ENCODE measurements at places on chromosomes 1 and 21.

DNA sequence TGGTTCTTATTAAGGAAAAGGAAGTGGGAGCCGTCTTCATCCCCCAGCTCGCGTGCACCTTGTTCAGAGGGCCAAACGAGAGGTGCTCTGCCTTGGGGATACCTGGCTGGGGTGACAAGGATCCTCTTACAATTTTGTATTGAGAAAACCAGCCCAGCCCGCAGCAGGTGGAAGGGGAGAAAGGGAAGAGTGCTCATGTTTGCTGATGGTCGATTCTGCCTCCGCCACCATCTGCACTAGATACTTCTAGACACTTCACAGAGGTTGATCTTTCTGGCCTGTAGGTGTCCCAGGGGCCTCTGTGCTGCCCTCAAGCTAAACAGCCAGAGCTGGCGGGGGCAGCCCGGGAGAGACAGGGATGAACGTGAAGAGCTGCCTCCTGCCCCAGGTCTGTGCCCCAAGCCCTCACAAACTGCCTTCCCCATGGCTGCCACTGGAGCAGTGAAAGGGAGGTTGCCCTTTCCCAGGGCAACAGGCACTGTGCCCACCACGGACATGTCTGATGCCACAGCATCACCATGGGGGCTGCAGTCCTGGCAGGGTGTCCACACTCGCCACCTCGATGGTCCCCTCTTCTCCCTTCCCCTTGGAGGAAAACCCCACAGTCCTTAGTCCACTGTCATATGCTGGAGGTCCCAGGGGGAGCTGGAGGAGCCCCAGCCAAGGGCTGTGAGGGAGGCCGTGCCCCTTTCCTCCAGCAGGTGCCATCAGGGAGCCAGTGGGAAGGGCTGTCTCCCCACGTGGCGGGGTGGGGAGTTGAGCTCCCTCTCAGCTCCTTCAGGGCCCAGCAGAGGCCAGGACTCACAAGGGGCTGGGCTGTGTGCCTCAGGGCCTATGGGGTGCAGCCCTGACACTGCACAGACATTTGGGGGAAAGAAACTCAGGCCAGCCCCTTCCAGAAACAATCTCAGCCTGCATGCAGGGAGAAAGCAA lies 8.1 kb downstream of the ADPRS start:
- DNase-seq = no peak

- DNase-seq = no peak
Measured at GRCh38 chr1:197862221-197862620, 40.2 kb upstream of the C1orf53 start.

- DNase-seq = no peak
Measured at GRCh38 chr1:33242652-33243051, 13.6 kb upstream of the ZNF362 start.

- DNase-seq = no peak
Measured at GRCh38 chr1:28171246-28171645, 5.2 kb downstream of the PTAFR start.

DNA sequence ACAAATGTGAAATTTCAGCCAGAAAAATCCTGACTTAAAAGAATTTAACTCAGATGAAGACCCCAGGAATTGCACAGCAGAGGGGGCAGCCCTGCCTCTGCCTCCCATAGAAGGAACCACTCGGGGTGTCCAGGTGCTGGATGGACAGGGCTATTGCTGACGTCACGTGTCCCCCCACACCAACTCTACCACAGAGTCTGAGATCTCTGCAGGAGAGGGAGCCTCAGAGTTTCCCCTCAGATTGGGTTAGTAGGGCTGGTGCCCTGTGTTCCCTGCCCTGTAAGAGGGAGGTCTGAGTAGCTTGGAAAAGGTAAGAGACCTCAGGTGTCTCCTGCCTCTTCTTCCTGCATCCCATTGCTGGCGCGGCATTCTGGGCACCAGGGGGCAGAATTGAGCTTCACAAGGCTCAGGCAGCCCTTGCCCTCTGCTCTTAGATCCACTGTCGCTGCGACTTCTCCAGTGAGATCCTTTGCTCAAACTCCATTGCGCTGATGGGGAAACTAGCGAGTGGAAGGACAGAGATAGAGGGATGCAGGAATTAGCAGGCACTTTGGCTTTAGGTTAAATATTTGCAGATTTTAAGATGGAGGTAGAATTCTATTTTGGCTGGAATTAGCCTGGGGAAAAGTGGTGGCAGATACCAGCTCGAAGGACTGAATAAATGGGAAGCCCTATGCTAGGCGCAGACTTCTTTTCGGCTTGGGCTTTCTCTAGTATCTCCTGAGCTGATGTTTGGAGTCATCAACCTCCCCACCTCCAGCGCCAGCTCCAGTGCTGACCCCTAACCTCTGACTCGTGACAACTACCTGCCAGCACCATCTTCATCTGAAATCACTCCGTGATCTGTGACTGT lies 42.8 kb upstream of the DMBX1 start:
- DNase-seq = peak; percentile 61

DNA sequence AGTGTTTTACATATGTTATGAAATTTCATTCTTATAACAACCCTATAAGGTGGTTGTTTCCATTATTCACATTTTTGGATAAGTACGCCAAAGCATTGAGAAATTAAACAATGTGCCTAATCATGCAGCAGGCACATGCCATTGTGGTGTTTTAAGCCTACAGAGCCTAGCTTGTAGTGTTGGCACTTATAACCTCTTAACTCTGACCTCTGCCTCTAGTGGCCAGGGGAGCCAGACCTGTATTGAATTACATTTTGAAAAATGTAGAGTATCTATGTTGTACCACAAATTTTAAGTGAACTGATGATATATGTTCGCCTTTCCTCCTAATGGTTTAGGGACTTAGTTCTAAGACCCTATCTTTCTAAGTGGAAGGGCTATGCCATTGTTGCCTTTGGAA lies 61.0 kb downstream of the KCNK2 start:
- no peak for DNase-seq

DNA sequence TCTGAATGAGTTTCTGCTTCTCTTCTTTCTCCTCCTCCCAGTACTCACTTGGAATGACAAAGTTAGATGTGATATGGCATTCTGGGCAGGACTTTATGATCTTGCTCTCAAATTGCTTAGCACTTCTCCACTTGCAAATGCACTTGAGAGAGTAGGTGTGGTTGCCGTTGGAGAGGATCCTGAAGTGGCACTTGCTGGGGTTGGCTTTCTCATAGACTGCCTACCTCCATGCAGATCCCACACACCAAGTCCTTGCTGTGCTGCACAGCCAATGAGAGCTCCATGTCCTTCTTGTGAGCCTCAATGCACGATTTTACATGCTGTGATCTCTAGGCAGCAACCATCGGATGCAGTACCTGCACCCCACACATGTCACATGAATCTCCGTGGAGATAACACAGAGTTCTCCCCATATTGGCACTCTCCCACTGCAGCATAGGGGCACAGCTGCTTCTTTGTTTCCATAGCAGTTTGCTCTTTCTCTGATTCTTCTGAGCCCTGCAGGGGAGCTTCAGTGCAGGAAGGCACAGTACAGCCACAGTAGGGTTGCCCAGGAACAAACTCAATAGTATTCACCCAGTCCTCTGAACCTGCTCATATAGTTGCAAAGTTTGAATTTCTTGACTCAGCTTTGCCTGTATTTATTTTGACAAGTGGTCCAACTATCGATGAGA lies 45.2 kb downstream of the ZNF691 start:
- no peak for DNase-seq

GRCh38 chr1:100597784-100598183 lies 59.8 kb downstream of the GPR88 start:
- DNase-seq = no peak

GRCh38 chr21:38664841-38665240 lies 140.9 kb upstream of the ETS2 start:
- DNase-seq = no peak

DNA sequence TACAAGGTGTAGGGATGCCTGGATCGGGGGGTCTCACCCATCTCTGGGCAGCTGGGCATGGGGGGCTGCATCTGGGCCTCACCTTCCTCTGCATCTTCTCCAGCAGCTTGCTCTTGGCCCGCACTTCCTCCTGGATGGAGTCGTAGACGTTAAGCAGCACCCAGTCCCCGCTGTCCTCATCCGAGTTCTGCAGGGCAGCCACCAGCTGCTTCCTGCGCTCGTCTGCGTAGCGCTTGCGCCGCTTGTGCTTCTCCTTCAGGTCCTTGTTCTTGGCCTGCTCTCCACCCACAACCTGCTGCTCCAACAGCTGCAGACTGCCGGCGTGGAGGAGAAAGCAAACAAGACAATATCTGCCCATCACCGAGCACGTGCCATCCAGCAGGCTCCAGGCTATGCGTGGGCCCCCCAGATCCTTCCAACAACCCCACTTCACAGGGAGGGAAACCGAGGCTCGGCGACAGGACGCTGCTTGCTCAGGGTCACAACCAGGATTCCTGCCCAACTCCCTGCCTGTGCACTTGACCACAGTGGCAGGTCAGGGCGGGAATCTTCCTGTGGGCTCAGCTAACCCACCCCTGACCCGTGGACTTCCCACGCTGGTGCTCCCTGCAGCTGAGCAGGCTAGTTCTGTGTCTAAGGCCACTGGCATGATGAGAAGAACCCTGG lies 21.5 kb upstream of the DDOST start:
- DNase-seq = no peak

- no peak for DNase-seq
Measured at GRCh38 chr1:160169553-160170399, 18.4 kb downstream of the ATP1A4 start.

- no peak for DNase-seq
Measured at GRCh38 chr1:151510020-151510405, 1.2 kb upstream of the CGN start.

- peak; percentile 15 for DNase-seq
Measured at GRCh38 chr1:95084317-95085176, 11.8 kb upstream of the ALG14 start.

DNA sequence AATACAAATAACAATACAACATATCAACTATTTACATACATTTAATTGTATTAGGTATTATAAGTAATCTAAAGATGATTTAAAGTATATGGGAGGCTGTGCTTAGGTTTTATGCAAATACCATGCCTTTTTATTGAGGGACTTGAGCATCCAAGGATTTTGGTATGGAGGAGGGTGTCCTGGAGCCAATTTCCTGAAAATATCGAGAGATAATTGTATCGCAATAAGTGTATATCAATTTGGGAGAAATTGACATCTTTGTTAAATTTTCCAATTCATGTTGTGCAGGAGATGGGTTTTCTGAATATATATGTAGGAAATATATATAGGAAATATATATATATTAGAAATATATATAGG lies 63.5 kb downstream of the ATP1A1 start:
- DNase-seq = no peak

GRCh38 chr1:54721719-54722118 lies 6.1 kb downstream of the TTC4 start:
- no peak for DNase-seq

DNA sequence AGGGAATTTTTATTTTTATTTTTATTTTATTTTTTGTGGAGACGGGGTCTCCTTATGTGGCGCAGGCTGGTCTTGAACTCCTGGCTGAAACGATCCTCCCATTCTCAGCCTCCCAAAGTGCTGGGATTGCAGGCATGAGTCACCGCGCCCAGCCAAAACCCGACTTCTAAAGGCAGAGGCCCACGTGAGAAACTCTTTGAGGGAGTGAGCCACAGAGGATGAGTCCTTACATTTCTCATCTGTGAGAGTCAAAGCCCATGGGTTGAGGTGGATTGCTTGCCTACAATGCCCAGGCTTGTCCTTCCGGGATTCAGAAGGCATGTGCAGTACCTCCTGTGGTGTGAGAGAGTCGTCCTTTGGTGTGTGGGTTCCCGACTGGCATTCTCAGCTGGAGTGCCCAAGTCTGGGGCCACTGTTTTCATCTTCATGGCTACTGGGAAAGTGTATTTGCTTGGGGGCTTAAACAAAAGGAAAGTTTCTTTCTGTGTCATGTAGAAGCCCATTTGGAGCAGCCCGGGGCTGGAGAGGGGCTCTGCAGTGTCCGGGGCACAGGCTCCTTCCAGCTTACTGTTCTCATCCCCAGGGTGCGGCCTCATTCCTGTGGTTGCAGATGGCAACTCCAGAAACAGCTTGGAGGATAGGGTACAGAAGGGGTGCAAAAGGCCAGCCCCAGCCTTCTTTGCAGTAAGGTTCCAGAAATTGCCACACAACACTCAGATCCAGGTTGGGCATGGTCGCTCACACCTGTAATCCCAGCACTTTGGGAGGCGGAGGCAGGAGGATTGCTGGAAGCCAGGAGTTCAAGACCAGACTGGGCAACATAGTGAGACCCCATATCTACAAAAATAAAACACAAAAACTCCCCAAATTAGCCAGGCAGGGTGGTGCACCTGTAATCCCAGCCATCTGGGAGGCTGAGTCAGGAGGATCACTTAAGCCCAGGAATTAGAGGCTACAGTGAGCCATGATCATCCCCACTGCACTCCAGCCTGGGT lies 29.4 kb upstream of the CSF3R start:
- DNase-seq = no peak

DNA sequence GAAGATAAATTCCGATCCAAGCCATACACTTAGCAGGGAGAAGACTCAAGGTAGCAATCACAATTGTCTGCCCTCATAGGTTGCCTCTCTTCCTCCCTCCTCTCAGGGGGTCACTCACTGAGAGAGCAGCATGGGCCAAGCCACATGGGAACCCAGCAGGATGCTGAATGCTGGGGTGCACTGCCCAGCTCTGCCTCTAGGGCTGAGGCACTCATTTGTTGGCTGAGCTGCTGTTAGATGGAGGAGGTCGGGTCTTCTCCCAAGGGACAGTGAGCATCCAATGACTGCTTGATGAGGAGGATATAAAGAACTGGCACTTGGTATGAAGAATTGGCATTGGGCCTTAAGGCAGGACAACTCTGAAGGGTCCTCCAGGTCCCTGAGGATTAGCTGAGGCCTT lies 418.8 kb downstream of the SIPA1L2 start:
- no peak for DNase-seq

- no peak for DNase-seq
Measured at GRCh38 chr1:106621853-106622252, 434.6 kb upstream of the PRMT6 start.

DNA sequence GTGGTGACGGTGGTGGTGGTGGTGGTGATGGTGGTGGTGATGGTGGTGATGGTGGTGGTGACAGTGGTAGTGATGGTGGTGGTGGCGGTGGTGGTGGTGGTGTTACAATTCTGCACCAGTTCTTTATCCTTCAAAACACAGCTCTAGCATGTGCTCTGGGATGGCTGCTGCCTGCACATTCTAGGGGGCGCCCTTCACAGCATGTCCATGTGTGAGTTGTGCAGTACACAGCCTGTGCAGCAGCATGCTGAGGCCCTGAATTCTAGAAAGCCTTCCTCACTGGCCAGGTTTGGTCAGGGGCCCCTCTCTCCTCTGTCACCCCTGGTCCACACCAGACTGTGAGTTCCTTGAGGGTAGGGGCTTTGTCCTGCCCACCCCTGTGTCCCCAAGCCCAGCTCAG lies 67.7 kb downstream of the MATN1 start:
- no peak for DNase-seq

GRCh38 chr21:39837861-39838359 lies 29.3 kb upstream of the PCP4 start:
- no peak for DNase-seq

- no peak for DNase-seq
Measured at GRCh38 chr1:35243691-35244090, 24.8 kb upstream of the ZMYM4 start.

- DNase-seq = peak; percentile 56
Measured at GRCh38 chr1:161185282-161185682, 8.0 kb upstream of the B4GALT3 start.

GRCh38 chr1:27392778-27393635 lies 585 bp downstream of the GPR3 start:
- DNase-seq = no peak

- no peak for DNase-seq
Measured at GRCh38 chr21:41557884-41558283, 49.9 kb upstream of the TMPRSS2 start.

GRCh38 chr1:41435570-41436178 lies 48.8 kb downstream of the EDN2 start:
- DNase-seq = no peak

- no peak for DNase-seq
Measured at GRCh38 chr1:40848530-40849189, 13.5 kb downstream of the CITED4 start.
